ENCODE measurements at places on chromosomes 6 and 20. TPM values are rescaled to one million over a fixed set of nuclear protein-coding genes. Genes with fewer than 3 reads are reported as not detected.
A peak's percentile ranks its signal among the peaks of the same experiment; 100 is the strongest.

DNA sequence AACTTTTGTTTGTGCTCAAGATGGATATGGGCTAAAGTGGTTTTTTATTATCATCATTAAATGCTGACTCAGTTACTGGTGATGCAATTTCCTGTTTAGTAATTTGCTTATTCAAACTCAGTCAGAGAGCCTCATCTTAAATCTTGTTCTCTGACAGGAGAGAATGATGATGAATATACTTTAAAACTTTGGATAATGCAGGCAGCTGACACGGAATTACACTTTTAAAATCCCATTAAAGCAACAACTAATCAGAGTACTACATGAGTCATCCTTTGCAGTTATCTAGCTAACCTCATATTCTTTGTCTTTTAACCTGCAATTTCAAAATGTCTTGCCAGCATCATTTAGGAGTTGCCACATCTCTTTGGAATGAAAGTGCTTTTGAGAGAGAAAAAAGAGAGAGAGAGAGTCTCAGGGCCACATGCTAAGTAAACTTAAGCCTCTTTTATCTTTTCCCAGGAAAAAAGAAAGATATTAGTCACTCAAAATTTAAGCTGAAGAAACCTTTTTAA lies 9.2 kb upstream of the C6orf141 start:
- DNase-seq = no peak

- DNase-seq = no peak
Measured at GRCh38 chr6:10174056-10174455, 240.8 kb downstream of the TFAP2A start.

Gene CALHM4
- total RNA-seq = not detected

GRCh38 chr20:20363434-20363798 lies 4.5 kb upstream of the INSM1 start:
- no peak for DNase-seq

DNA sequence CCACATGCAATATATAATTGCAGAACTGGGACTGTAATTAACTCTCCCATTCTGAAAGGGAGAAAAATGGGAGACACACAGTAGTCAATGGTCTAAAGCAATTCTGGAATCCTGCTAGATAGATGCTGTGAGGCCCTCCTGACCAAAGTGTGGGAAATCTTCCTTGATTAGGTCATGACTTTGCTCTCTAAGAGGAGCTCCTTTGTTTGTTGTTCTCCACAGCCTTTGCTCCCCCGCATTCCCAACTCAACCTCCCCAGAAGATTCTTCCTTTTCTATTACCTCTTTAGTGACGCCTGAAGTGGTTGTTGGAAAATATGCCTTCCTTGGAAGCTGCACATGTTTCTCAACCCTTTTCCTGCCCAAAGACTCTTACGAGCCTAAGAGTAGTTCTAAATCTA lies 28.8 kb upstream of the LIN28B start:
- DNase-seq = no peak

Gene MYB
- total RNA-seq = 4.4 TPM

GRCh38 chr20:33063271-33063670 lies 9.6 kb downstream of the BPIFB3 start:
- no peak for DNase-seq

DNA sequence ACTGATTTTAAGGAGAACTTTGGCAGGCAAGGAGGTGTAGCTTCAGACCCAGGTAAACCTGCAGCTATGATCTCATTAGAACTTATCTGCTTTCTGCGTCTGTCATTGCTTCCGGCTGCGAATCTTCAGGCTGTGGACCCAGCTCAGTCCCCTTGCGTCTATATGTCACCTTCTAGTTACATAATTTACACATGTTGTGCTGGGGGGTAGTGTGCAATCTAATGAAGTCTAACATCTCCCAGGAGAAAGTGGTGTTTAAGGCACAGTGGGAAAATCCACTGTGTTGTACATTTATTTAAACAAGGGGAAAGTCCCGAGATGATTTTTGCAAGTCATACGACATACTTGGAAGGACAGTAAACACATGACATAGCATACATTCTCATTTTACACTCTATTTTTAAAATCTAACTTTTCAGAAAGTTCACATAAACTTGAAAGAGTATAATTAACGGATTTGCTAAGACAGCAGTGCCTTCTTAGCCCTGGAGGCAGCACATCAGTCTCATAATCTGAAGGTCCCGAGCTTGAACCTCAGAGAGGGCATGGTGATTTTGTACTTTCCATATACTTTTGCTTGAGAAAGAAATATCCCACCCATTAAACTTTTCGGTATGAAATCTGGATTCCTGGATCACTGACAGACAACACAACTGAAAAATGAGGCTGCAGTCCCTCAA lies 35.2 kb downstream of the GPX6 start:
- no peak for DNase-seq

- no peak for DNase-seq
Measured at GRCh38 chr20:18436847-18437246, 30.0 kb downstream of the DZANK1 start.

DNA sequence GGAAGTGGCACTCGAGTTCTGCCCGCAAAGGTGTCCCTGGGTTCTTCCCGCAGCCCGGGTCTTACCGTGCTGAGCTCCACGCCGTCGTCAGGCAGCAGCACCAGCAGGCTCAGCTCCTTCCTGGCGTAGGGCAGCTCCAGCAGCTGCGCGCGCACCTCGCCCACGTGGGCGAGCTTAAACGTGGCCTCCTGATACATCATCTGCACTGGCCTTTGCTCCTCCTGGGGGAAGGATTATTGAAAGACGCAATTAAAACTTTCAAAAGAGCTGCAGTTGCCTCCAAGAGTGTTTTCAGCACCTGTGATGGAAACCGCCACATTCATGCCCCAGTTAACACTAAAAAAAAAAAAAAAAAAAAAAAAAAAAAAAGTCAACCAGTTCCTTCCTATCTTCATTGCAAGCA lies 11.3 kb downstream of the SERPINB9 start:
- DNase-seq = peak; percentile 75

DNA sequence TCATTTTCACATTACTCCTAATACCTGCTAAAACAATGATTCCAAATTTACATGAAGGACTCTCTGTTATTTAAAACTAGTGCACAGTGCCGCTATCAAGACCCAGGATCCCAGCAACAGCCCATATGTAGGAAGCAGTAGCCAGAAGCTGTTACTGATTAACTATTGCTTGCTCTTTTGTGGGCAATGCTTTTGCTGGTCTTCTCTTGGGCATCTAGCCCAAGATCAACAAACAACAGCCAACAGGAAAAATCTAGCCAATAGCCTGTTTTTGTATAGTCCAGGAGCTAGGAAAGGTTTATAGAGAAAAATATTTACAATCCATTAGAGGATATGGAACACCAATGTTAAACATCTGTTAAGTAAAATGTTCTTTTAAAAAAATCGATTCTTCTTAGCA lies 22.1 kb upstream of the TENT5A start:
- no peak for DNase-seq

- DNase-seq = no peak
Measured at GRCh38 chr6:147142684-147143245, 61.5 kb upstream of the STXBP5 start.

Gene HLA-F
- total RNA-seq = 600 TPM

DNA sequence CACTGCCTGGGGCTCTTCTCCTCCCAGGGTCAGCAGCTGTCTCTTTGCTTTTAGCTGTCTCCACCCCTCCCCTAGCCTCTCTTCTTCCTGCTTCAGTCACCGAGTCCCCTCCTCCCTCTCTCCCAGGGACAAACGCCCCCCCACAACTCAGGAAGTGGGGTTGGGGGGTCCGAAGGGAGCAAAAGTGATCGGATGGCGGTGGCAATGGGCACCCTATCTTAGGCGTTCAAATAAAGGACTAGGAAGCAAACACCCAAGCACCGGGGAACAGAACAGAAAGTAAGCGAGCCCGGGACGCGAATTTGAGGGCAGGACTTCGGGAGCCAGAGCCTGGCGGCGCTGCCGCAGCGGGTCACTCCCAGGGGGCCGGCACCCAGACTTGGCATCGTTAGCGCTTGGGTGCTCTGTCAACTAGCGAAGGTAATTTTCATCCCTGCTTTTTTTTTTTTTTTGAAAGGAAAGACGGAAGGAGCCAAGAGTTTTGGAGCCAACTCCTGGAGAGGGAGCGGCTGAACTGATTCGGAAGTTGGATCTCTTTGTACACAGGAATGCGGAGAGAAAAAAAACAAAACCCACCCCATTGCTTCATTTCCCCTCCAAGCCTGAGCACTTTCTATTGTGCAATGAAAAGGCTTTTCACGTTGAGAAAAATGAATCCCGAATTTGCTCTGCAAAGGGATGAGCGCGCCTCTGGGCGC lies 815 bp upstream of the ITPR3 start:
- peak; percentile 18 for DNase-seq

DNA sequence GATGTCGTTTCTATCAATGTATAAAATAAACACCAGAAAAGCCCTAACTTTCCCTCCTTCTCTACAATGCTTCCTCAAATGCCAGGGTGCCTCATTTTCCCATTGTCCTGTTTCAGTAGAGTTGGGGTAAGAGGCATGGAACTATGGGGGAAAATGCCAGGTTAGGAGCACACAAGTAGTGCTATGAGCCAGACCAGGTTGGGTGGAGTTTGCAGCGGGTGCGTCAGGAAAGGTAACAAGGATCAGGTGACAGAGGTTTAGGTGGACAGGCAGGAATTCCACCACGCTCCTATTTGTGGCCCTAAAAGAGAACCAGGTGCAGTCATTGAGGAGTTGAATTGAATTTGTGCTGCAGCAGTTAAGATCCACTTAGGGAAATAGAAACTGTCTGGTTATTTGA lies 36.5 kb downstream of the SYTL3 start:
- DNase-seq = no peak

Gene PSORS1C2
- not detected for total RNA-seq

GRCh38 chr6:109894181-109894580 lies 83.9 kb upstream of the GPR6 start:
- DNase-seq = no peak

DNA sequence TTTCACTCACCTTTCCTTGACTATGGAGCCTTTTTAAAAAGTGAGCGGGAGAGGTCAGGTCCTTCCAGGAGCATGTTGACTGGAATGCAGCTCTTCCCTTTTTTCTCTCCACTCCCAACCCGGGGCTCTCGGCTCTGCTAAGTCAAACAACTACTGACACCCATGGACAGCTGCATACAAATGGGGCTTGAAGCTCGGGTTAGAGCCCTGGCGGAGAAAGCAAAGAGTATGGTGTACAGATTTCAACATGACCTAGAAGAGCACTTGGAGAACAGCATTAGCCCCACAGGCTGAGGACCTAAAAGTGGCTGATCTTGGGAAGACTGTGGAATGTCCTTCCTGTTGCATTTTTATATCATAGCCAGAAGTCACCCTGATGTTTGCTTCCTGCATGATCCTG lies 162.0 kb upstream of the STMND1 start:
- no peak for DNase-seq

DNA sequence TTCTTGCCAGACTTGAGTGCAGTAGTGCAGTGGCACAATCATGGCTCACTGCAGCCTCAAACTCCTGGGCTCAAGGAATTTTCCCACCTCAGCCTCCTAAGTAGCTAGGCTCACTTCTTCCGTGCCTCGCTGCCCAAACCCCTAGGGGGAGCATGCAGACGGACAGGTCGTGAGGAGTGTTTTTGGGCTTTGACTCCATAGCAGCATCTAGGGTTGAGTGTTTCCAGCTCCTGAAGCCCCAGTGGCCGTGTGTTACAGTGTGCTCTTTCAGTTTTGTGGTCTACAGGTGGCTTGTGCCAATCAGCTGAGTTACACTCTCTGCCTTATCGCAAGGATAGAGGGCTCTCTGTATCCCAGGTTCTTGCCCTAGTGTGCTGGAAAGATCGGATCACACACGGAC lies 33.4 kb downstream of the NCOA3 start:
- DNase-seq = no peak

Gene CDH4
- total RNA-seq = 0.26 TPM

DNA sequence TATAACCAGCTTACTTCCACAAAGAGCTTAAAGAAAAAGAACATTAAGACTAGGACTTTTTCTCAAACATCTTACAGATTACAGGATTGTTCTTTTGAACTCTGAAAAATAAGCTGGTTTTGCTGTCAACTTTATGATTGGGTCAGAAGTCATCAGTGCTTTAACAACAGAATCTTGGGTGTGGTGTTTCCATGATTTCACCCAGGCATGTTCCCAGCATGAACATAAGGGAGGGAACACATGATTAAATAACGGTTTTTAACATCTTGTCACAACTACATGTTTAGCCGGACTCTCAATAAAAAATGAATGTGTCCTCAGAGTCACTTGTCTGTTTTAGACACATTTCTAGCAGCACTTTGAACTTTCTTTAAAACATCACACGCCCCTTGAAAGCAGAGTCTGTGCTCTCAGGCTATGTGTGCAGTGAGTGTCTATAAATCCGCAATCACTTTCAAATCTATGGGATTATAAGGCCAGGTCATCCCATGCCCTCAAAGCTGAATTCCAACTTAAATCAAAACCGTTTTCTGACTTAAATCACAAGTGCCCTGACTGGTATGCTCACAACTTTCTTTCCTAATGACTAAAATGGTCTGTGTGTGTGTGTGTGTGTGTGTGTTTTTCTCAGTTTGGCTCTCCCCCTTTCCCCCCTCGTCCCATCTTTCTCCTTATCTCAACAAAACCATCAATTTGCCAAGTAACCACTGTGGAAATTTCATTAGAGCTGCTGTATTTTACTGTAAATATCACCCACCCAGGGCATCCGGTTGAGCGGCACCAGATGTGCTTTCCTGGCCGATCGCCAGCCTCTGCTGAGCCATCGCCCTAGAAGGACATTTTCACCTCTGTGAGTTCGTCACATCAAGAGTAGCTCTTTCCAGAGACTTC lies 216.8 kb upstream of the DTNBP1 start:
- DNase-seq = peak; percentile 55

DNA sequence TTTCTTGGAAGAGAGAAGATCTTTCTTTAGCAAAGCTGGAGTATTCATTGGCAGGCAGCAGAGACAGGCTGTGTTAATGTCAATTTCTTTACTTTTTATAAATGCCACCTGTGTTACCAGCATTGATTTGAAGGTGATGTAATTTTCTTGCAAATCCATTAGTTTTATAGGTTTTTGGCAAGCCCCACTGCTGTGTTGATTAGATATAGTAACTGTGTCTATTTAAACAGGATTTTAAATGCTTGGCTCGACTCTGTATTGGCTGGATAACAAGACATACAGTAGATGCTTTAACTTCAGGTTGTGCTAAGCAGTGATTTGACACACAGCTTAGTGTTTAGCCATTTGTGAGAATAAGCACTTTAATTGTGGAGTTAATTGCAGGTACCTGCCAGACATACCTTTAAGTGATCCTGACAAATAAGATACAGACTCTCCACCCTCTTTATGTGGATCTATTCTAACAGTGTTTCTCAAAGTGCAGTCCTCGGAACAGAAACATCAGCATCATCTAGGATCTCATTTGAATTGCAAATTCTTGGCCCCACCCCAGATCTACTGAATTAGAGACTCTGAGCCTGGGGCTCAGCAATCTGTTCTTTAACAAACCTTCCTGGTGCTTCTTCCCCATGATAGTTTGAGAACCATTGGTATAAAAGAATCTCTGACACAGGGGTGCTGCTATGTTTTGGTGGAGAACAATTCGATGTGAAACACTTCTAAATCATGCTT lies 397.5 kb downstream of the HDGFL1 start:
- no peak for DNase-seq

- DNase-seq = no peak
Measured at GRCh38 chr6:127554435-127555006, 22.5 kb upstream of the C6orf58 start.

GRCh38 chr20:57504411-57504810 lies 20.5 kb downstream of the CTCFL start:
- no peak for DNase-seq

Gene ZDHHC14
- total RNA-seq = 2.1 TPM

Gene CST2
- total RNA-seq = not detected

Gene SMLR1
- total RNA-seq = not detected
